Effector CD4-positive, alpha-beta T cell (primary cell): ENCODE measurements at places on chromosomes 6 and 20.

GRCh38 chr6:103617642-103618041 is 1242.1 kb downstream of the HACE1 start:
- DNase-seq = no peak

GRCh38 chr6:154404791-154405400 is 48.3 kb upstream of the IPCEF1 start:
- no peak for DNase-seq

GRCh38 chr6:18429655-18430297 is 42.6 kb downstream of the RNF144B start:
- DNase-seq = no peak

DNA sequence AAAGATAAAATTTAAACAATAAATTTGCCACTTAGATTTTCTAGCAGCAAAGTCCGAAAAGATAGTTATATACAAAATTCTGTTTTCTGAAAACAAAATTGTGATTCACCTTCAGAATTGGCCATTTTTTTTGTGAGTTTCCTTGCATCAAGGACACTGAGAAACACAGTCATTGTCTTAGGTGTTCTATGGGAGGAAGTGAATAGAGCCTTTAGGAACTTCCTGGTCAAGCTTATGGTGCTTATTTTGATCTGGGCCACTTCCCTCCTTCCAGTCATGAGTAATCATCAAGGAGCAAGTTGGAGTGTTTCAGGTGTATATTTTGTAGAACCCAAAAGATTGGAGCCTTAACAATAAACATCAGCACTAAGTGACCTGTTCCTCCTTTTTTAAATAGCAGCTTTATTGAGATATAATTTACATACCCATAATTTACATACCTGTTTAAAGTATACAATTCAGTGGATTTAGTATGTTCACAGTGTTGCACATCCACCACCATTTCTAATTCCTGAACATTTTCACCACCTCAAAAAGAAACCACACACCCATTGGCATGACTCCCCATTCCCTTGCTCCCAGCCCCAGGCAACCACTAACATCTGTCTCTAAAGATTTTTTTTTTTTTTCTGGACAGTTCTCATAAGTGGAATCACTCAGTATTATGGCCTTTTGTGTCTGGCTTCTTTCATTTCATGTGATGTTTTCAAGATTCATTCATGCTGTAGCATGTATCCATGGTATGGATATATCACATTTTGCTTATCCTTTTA is 17.6 kb downstream of the TMEM74B start:
- DNase-seq = no peak

GRCh38 chr6:134675110-134676054 is 274.5 kb downstream of the ALDH8A1 start:
- no peak for DNase-seq

DNA sequence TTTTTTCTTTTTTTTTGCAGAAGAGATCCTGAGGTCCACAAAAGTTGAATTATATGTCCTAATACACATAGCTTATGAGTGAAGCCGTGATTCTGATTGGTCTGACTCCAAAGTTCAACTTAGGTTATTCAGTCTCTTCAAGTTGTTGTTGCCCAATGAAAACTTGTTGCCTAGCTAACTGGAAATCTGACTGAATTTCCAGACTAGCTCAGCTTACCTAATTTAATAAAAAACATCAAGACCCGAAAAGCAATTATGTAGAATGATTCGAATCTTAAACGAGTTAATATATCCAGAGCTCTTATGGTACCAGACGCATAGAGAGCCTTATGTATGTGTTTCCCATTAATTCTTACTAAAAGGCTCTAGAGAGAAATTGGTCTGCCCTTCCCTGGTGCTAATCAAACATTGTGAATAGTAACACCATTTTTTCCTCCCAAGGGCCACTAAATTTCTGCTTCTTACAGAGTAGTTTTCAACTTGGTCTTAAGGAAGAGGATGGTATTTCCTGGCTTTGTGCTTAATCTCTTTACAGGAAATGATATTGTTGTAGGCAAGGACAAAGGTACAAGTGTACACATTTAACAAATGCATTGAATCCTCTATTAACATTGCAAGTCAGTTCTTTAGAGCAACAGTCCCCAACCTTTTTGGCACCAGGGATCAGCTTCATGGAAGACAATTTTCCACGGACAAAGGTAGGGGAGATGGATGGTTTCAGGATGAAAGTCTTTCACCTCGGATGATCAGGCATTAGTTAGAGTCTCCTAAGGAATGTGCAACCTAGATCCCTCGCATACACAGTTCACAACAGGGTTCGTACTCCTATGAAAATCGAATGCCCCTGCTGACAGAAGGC is 107.9 kb downstream of the TSHZ2 start:
- no peak for DNase-seq

DNA sequence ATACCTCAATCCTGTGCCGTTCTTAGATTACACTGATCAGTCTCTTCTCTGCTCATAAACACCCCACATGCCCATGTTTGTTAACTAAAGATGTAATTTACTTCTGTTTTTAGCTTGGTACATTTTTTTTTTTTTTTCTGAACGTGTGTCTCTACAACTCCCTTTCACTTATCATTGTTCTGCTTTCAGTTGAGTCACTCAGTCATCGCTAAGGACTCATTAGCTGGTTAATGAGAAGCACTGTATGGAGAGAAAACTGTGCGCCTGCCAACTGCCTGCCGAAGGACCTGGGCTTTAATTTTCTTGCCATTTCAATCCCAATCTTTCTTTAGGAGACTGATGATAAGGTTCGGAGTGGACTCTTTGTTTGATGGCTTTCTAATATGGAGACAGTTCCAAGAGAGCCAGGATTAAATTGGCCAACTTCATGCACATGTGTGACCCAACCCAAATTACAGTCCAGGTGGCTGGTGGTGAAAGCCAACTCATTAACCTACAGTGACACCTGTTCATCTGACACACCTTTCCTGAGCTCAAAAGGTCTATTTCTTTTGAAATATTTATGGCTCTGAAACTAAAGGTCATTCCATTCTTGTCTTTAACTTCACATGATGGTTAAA is 334.1 kb downstream of the BCKDHB start:
- DNase-seq = no peak

- no peak for DNase-seq
These were observed 292.8 kb upstream of the ADGRB3 start for GRCh38 chr6:68342286-68342685.

GRCh38 chr6:139164001-139164400 is 29.1 kb downstream of the HECA start:
- DNase-seq = no peak

DNA sequence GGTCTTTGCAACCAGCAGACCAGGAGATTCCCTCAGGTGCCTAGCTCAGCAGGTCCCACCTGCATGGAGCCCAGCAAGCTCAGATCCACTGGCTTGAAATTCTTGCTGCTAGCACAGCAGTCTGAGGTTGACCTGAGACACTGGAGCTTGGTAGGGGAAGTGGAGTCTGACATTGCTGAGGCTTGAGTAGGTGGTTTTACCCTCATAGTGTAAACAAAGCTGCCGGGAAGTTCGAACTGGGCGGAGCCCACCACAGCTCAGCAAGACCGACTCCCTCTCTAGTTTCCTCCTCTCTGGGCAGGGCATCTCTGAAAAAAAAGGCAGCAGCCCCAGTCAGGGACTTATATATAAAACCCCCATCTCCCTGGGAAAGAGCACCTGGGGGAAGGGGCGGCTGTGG is 34.3 kb downstream of the PRSS35 start:
- DNase-seq = no peak

DNA sequence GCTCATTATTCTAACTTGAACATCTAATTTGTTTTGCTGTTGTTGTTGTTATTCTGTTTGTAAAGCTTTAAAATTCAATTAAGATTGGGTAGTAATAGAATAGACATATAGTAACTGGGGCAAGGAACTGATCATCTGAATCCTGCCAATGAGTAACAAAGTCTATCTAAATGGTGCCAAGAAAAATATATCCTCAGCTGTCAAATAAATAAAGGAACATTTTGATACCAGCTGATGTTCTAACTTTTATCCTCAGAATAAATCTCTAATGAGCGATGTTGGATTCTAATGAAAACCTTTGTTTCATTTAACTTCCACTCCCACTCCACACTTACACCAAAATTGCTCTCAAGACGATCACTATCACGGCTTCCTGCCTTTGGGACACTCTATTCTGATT is 210.9 kb downstream of the TINAG start:
- DNase-seq = no peak

DNA sequence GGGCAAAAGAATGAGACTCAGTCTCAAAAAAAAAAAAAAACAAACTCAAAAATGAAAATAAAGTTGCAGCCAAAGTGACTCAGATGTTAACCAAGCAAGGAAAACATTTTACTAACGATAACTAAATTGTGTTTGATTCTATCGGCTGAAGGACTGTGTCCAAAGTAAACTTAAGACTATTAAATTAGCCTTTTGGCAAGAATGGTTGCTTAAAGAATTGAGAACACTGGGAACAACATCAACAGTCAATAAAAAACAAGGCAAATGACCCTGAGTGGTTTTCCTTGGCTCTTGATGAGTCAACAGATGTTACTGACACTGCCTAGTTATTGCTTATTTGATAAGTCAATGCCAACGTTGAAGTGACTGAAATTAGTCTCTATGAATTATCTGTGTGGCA is 36.7 kb downstream of the POU3F2 start:
- DNase-seq = no peak

DNA sequence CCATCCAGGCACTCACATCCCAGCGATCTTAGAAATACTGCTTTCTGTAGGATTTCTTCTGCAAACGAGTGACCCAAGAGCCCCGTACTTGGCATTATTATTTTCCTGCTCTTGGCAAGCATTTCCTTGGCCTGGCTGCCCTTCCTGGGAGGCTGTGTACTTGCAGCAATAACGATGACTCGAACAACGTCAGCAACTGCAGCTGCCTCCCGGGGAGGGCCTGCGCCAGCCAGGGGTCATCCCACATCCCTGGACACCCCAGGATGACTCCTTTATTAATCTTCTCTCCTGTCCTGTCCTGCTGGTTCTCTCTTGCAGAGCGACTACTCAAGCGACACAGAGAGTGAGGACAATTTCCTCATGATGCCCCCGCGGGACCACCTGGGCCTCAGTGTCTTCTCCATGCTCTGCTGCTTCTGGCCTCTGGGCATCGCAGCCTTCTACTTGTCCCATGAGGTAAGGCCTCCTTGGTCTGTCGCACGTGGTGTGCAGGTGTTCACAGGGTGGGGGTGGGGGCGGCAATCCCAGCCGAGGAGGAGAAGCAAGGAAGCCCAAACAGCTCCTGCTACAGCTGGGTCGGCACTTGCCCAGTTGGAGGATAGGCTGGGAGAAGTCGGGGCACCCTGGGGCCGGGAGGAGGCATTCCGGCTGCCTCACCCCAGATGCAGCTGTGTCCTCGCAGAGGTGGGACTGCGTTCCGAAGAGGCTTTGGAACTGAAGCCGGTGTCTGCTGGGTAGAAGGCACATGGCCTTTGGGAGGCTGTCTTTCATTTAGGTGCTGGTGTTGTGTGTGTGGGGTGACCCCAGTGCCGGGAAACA is 115.3 kb downstream of the SYNDIG1 start:
- no peak for DNase-seq

DNA sequence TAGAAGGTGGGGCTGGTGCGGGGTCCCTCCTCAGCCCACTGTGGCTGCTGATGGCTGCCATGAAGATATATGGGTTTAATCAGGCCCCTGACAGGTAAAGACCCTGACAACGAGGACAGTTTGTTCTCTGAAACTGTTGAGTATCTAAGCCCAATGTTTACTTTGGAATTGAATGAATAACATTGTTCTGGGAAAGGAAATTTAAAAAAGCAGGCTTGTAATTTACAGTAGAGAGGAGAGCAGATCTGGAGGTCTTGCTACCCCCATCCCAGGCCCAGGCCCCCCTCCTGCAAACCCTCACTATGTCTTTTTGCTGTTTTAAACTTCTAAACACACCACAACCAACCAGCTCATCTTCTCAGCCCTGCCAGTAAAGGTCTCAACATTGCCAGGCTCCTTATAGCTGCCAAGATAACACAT is 171.3 kb downstream of the CDC5L start:
- DNase-seq = no peak

- DNase-seq = no peak
These were observed 39.6 kb downstream of the ILRUN start for GRCh38 chr6:34657037-34657306.

GRCh38 chr20:5729348-5729747 is 20.9 kb upstream of the SHLD1 start:
- DNase-seq = no peak

DNA sequence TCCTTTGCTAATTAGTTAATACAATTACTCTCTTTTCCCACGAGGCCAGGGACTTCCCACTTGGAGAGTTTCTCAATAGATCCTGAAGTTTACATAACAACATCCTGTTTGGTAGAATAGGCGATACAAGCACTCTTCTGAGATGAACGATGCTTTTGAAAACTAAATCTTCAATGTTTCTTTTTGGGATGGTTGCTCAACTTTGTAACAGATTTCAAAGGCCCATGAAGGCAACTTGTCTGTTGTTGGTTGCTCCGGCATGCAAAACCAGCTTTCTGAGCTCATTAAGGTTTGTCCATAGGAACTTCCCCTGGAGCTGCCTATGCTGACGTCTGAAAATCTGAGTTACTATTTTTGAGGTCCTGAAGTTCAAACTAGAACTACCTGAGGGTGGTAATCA is 25.9 kb upstream of the ROS1 start:
- no peak for DNase-seq

GRCh38 chr20:10635476-10636208 is 38.2 kb downstream of the JAG1 start:
- DNase-seq = no peak

- no peak for DNase-seq
These were observed 74.3 kb upstream of the CCN6 start for GRCh38 chr6:111979633-111980032.

DNA sequence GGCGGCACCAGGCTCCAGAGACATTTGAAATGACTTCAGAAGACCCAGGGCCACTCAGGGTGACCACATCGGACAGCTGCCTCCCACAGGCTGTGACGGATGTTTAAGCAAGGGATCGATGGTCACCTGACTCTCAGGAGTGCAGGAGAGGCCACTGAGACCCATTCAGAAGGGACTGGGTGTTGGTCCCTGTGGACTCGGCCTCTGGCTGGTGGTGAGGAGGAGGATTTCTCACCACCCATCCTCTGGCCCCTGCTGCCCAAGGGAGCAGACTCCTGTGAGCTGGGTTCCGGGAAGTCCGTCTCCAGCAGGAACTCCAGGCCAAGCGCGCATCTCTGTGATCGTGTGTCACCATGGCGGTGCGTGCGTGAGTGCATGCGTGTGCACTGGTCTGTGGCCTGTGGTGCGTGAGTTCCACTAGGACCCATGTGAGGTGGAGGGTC is 25.5 kb downstream of the NPEPL1 start:
- no peak for DNase-seq

DNA sequence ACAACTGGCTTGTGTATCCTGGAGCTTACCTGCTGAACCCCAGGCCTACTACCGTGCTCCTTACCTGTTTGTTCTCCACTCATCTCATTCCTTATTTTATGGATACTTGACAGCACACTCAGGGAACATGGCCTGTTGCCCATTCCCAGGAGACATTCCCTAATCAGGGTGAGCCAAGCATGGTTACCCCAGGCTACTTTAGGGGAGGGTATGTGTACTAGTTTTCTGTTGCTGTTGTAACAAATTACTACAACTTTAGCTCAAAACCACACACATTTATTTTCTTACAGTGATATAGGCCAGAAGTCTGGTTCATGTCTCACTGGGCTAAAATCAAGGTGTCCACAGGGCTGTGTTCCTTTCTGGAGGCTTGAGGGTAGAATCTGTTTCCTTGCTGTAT is 15.0 kb upstream of the TRAM2 start:
- no peak for DNase-seq

GRCh38 chr20:15251171-15251570 is 913.8 kb upstream of the FLRT3 start:
- DNase-seq = no peak
